ENCODE measurements at places on chromosomes 3 and 15.

- DNase-seq, result no peak
Measured at GRCh38 chr3:143348486-143349327, 229.1 kb downstream of the CHST2 start.

- no peak for DNase-seq
Measured at GRCh38 chr3:53179580-53179979, 18.6 kb downstream of the PRKCD start.

DNA sequence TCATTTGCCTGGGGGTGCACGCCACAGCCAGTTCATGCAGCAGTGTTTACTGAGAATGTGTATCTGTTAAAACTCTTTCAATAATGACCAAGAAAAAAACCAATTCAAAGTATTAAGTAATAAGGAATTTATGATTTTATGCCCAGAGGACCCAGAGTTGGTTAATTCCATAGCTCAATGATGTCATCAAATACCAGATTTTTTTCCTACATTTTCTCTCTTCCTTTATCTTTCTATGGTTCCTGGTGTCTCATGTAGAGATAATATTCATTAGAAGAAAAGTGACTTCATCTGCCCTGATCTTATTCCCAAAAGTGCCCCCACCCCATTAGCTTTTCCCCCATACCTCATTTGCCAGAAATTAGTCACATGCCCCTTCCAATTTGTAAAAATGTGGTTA is 44.6 kb upstream of the LMCD1 start:
- no peak for DNase-seq

- no peak for DNase-seq
Measured at GRCh38 chr3:197562398-197563251, 6.9 kb upstream of the BDH1 start.

- DNase-seq, result no peak
Measured at GRCh38 chr3:16840101-16840424, 44.7 kb upstream of the PLCL2 start.

DNA sequence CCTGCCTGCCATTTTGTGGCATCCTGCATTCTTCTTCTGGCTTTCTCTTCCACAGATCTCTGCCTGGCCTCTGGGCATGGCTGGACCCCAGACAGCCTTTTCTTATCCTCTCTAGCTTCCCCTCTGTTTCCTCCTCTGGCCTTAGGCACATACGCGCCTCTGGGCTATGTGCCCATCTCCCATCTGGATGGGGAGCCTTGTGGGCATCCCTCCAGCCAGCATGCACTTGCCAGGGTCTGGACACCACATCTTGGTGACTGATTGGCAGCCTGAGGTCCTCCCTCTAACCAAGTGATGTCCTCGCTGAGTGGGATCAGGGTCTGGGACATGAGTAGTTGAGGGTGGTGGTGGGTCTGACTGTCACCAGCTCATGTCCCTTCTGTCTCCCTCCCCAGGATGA is 12.8 kb downstream of the PLEKHO2 start:
- DNase-seq, result no peak

- peak; percentile 49 for DNase-seq
Measured at GRCh38 chr3:100089812-100090668, 24.3 kb downstream of the FILIP1L start.

DNA sequence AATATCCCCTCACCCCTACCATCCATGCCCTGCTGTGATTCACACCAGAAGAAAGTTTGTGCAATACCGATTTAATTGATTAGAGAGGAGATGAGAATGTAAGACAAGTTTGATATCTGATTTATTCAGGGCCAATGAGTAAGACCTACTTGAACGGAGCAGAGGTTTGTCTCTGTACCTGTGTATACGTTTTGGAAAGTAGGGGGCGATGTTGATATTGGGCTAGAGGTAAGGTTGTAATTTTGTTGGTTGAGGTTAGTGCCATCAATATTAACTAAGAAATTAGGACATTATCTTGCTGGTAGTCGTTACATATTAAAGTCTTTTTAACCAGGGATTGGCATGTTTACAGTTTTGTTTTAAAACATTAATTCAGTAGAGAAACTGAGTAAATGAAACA is 20.5 kb downstream of the EAF2 start:
- no peak for DNase-seq

DNA sequence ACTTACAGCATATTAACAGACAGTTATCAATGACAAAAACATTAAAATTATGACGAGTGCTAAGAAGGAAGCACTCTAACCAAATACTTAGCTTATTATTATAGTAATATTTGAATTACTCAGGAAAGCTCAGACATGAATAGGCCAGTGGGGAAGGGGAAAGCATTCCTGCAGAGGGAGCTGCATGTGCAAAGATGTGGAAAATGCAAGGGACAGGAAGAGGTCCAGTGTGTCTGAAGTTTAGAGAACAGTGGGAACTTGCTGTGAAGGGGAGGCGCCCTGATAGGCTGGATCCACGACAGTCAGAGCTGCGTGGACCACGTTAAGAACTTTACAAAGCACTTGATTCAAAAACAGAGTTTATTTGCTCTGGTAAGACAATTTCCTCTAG is 1.2 kb upstream of the SPICE1 start:
- DNase-seq, result peak; percentile 24

DNA sequence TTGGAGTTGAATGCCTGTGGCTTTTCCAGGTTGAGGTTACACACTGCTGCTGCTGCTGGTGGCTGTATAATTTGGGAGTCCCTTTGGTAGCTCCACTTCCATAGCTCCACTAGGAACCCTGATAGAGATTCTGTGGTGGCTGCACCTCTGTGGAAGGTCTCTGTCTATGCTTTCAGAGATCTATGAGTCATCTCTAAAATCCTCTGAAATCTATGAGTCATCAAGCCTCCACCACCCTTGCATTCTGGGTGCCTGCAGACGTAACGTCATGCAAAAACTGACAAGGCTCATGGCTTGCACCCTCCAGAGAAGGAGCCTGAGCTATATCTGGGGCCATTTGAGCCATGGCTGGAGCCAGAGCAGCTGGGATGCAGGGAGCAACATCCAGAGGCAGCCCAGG is 1037.0 kb upstream of the CFAP20DC start:
- DNase-seq, result no peak

All from A549 (cell line).